NCI-H146 (cell line): ENCODE measurements at places on chromosomes 11 and 22.

GRCh38 chr11:36376888-36377758 lies 81.0 kb downstream of the PRR5L start:
- DNase-seq, result peak; percentile 34

DNA sequence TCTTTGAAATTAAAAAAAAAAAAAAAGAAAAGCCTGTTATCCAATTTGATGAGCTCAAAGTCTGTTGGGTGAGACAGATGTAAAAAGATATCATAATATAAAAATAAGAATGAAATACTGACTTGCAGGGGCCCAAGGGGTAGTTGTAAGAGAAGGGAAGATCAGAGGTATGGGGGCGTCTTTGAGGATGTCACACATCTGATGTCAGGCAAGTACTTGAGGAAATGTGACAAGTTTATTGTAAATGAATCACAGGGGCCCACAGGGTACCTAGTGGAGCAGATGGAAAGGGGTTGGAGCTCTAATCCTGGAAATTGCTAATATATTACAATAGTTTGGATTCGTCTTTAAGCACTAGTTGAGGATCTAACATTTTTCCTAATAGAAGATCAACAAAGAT lies 131.6 kb downstream of the MAML2 start:
- no peak for DNase-seq

GRCh38 chr22:48227341-48228018 lies 1465.0 kb downstream of the TBC1D22A start:
- no peak for DNase-seq

- peak; percentile 62 for DNase-seq
These were observed at the start of gene PHLDB1 for GRCh38 chr11:118607401-118608359. TSS of gene PHLDB1 (plus strand) at chr11:118607615. CDS start at chr11:118613837, 6,222 bp downstream.

DNA sequence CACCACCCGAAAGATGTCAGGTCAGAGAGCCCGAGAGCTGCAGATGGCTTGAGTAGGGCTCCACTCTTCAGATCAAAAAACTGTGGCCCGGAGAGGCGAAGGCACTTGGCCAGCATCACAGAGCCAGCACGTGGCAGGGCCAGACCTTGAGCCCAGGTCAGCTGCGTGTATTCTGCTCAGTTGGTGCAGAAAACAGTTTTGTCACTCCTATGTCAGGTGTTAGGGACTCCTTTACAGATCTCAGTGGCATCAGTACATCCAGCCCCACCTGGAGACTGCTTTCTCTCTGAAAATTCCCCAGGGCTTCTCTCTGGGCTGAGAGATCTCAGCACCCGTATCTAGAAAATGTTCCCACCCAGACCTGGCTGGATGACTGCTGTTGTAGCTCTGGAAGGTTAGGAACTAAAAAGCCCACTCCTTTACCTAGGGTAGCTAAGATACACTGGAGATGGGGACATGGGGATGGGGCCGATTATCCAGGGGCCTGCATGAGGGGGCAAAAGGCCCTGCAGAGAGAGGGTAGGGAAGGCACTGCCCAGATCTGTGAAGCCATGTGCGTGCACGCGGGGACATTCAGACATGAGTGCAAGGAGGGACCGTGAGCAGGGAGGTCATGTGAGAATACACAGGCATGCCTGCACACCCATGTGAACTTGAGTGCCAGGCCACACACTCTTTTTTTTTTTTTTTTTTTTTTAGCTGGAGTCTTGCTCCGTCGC lies 3.4 kb downstream of the APOA1 start:
- no peak for DNase-seq

- DNase-seq, result peak; percentile 93
These were observed at the start of gene ALKBH3 for GRCh38 chr11:43880640-43881159. TSS of gene ALKBH3 (plus strand) at chr11:43880831. CDS start at chr11:43882653, 1,822 bp downstream.

- DNase-seq, result no peak
These were observed 1342.3 kb downstream of the TBC1D22A start for GRCh38 chr22:48104766-48105165.

DNA sequence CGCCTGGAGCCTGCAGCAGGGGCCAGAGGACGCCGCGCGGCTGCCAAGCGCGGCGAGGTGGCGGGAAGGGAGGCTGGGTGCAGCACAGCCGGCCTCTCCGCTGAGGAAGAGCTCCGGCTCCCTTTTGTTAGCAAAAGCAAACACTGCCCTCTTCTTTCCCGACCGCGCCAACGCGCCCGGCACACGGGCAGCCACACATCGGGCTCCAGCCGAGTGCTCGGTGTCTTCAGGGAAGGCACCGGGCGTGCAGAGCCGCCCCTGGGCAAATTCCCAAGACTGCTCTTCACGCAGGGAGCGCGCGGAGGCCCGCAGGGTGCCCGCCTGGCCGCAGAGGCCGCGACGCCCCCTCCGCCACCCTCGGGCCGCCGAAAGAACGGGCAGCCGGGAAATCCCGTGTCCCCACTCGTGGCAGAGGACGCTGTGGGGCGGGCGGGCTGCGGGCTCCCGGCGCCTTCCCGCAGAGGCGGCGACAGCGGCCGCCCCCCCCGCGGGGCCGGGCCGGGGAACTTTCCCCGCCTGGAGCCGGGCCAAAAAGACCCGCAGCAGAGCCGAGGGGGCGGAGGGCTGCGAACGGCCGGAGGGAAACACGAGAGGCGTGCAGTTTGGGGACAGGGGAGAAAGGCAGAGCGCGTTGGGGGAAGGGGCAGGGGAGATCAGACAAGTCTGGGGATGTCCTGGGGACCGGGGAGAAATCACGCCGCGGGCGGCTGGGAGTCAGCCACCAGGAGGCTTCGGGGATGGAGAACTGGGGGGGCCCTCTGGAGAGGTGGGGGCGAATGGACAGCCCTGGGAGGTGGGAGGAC lies 931 bp downstream of the CADM1 start:
- peak; percentile 80 for DNase-seq

DNA sequence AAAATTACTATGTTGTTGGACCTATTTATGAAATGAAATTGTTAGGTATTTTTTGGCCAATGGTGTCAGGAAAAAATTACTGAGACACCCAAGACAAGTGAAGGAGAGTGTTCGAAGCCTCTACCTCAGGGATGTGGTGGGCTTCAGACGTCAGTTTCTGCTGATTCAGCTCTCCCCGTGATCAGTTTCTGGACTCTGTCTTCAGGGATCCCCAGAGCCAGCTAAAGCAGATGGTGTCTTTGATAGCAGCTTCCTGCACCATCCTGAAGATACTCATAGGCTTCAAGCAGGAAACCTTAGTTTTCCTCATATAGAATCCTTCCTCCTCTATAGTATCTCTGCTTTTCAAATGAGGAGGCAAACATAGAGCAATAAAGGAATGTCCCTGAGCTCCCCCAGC lies 7.4 kb downstream of the CD248 start:
- DNase-seq, result no peak

DNA sequence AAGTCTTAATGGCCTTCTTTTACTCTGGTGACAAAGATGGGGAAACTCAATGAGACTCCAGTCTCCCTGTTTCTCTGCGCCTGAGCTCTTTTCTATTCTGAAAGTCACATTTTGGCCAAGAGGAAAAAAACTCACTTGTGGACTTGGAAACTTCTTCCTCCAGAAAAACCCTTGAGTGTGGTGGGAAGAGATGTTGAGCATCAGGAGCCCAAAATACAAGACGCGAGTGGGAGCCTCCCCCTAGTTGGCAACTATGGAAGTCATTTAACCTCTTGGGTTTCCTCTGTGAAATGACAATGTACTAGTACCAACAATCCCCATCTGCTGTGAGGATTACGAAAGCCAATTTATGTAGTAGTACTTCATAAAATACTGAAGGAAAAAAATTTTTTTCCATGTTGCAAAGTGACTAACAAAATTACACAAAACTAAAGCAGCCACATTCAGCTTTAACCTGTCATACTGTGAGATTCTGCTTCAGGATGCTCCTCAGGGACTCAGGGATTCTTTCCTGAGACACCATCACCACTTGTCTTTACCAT lies 524 bp upstream of the SLC25A17 start:
- no peak for DNase-seq

GRCh38 chr11:118659953-118660680 lies 19.3 kb downstream of the TREH start:
- no peak for DNase-seq

- DNase-seq, result peak; percentile 69
These were observed 435 bp upstream of the TAF6L start for GRCh38 chr11:62770778-62771143.

- no peak for DNase-seq
These were observed 186.5 kb downstream of the SWAP70 start for GRCh38 chr11:9850224-9850895.

GRCh38 chr11:67639438-67639859 lies at the start of gene TBX10:
TSS of gene TBX10 (minus strand) at chr11:67639763. CDS start at chr11:67639472, 291 bp downstream.
- no peak for DNase-seq

GRCh38 chr22:17985606-17986005 lies 38.8 kb downstream of the MICAL3 start:
- DNase-seq, result no peak

GRCh38 chr11:70918242-70918641 lies 334.1 kb downstream of the SHANK2 start:
- no peak for DNase-seq

DNA sequence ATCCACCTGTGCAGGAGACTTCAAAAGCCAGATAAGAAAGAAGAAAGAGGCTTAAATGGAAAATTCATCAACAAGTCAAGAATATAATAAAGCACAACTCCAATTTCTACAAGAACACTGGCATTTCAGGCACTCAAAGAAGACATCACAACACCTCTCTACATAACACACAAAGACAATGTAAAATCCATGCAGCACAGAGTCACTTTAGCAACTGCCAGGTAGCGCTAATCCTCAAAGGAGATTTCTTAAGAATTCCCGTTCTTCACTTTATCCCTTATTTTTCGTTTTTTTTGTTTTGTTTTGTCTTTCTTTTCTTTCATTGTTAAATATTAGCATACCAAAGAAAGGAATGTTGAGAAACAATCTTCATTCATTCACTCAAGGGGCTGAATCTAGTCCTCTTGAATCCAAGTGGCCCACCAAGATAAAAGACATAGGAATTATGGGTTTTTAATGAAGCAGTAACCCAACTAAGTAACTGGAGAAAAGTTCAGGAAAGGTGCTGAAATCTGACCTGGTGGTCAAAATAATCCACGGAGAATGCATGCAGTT lies 95.0 kb downstream of the CADM1 start:
- no peak for DNase-seq

DNA sequence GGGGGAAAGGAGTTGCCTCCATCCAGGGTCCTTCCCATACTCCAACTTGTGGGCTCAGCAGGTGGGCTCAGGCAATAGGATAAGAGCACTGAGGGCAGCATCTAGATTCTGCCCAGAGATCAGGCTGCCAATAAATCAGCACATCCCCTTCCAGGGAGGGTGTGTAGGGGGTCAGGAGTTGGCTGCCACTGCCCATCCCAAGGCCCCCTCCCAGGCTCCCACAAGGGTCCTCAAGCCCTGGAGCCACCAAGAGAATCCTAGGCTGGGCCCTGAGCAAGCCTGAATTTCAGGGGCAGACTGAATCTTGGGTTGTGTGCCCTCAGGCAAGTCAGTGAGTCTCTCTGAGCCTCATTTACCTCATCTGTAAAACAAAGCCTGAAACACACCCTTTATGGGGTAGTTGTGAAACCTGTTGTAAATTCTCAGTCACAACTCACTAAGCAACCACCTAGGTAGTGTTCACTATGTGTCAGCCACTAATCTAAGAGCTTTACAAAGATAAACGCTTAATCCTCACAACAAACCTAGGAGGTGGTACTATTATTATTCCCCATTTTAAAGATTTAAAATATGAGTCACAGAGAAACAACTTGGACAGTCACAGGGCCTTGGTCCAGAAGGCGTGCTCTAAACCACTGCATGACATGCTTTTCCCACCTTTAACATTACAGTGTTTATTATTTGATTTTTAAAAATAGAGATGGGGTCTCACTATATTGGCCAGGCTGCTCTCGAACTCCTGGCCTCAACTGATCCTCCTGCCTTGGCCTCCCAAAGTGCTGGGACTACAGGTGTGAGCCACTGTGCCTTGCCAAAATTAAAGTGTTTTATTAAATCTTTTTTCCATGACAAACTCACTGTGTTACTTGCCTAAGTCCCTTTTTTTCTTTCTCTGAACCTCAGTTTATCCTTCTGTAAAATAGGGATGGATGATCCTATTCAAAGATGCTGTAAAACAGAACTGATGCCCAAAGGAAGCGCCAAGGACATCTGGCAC lies 36.2 kb downstream of the LMO1 start:
- DNase-seq, result no peak

DNA sequence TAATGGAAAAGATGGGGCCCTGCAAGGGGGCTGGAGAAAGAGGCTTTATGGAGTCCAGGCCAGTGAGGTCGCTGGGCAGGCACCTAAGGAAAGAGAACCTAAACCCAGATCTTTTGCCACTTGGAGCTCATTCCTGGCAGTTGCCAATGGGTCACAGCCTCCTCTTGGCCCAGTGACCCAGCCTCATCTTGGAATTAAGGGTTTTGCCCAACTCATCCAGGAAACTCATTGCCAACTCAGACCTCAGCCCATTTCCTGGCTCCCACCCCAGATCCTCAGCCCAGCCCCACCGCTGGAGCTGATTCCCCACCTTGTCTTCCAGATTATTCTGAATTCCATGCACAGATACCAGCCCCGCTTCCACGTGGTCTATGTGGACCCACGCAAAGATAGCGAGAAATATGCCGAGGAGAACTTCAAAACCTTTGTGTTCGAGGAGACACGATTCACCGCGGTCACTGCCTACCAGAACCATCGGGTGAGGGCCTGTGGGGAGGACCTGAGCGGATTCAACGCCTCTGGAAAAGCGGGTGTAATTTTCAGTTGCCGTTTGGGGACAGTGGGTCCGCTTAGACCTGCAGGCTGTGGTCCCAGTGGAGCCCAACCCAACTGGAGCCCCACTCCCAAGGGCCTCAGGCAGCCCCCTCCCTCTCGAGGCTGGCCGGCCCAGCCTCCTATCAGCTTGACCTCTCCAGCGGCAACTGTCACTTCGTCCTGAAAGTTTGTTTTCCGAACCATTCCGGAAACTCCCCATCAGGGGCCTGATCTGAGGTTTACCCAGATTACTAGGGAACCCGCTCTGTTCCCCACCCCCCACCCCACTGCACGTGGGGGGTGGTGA lies 4.3 kb downstream of the TBX1 start:
- DNase-seq, result no peak
